Cerebellum (tissue), 4 donors: ENCODE measurements at places on chromosomes 11 and 22.
A peak's percentile ranks its signal among the peaks of the same experiment; 100 is the strongest.

- DNase-seq = no peak
Measured at GRCh38 chr11:102837156-102837555, 6.3 kb downstream of the MMP3 start.

GRCh38 chr11:13073119-13073981 is 64.2 kb downstream of the RASSF10 start:
- no peak for DNase-seq

- DNase-seq = no peak
Measured at GRCh38 chr11:45060707-45061106, 85.7 kb upstream of the PRDM11 start.

- no peak for DNase-seq
Measured at GRCh38 chr11:112160091-112160848, 3.6 kb downstream of the IL18 start.

- DNase-seq = no peak
Measured at GRCh38 chr11:32374261-32374711, 61.1 kb downstream of the WT1 start.

- no peak for DNase-seq
Measured at GRCh38 chr11:64482588-64482987, 108.4 kb upstream of the SLC22A12 start.

- no peak for DNase-seq
Measured at GRCh38 chr11:75482931-75483469, 42.7 kb downstream of the GDPD5 start.

DNA sequence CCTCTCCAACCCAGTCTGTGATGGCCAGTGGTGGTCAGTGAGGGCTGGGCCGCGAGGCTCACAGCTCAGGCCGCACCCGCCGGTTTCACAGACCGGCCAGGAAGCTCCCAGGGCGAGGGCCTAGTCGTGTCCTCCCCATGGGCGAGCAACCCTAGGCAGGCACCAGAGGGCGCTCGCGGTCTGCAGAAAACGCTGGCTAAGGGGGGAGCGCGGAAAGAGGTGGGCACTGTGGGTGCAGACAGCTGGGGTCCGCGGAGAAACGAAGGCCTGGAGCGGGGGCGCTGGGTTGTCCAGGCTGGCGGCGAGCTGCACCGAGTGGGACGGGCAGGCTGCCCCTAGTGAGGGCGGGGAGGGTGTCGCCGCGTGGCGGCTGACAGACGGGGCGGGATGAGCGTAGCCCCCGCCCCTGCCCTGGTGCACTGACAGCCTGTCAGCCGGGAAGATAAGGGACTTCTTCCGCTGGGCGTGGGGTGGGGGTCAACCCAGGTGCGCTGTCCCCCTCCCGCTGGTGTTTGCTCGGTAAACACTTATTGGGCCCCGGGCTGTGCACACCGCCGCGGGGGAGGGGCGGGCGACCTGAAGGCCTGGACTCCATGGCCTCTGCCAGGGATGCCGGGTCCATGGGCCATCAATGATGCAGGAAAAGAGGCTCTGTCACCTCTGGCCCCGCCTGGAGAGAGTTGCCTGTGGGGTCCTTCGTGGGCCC is 7.5 kb downstream of the GP1BB start:
- DNase-seq = peak; percentile 89

GRCh38 chr11:130171534-130171933 is 12.0 kb downstream of the ST14 start:
- DNase-seq = no peak

DNA sequence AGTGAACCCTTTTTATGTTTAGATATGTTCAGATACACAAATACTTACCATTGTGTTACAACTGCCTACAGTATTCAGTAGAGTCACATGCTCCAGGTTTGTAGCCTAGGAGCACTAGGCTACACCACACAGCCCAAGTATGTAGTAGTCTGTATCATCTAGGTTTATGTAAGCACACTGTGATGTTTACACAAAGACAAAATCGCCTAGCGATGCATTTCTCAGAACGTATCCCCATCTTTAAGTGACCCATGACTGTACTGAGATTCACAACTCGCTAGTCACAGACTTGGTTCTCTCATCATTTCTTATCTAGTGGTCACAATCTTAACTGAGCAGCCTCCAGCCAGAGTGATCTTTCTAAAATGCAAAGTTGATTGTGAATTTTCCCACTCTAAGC is 119.2 kb downstream of the RASSF10 start:
- DNase-seq = no peak

DNA sequence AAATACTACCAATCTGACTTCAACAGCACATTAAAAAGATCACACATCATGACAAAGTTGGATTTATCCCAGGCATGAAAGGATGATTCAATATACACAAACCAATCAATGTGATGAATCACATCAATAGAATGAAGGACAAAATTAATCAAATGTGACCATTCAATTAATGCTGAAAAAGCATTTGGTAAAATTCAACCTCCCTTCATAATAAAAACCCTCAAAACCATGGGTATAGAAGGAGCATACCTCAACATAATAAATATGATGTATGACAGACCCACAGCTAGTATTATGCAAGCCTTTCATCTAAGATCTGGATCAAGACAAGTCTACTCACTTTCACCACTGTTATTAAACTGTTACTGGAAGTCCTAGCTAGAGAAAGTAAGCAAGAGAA is 921.7 kb upstream of the RAG2 start:
- DNase-seq = no peak

- no peak for DNase-seq
Measured at GRCh38 chr11:36620246-36620645, 22.2 kb upstream of the RAG2 start.

DNA sequence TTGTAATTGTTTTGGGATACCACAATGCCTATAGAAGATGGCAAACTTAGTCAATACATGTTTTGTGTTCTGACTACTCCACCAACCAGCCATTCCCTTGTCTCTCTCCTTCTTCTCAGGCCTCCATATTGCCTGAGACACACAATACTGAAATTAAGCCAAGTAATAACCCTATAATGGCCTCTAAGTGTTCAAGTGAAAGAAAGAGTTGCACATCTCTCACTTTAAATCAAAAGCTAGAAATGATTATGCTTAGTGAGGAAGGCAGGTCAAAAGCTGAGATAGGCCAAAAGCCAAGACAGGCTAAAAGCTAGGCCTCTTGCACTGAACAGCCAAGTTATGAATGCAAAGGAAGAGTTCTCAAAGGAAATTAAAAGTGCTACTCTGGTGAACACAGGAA is 318.7 kb downstream of the TTC28 start:
- DNase-seq = no peak

DNA sequence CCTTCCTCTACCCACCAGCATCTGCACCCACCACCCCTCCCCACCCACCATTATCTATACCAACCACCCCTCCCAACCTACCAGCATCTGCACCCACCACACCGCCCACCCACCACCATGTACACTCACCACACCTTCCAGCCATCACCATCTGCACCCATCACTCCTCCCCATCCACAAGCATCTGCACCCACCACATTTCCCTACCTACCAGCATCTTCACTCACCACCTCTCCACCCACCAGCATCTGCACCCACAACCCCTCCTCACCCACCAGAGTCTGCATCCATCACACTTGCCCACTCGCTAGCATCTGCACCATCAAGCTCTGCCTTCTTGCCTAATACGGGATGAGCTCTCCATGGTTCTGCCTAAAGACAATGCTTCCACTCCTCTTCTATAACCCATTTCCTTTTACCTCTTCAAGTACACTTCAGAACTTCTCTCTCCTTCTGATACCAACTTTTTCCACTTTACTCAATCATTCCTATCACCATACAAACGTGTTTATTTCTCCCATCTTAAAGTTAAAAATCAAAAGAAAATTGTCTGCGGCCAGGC is 2.4 kb upstream of the FSHB start:
- DNase-seq = no peak

DNA sequence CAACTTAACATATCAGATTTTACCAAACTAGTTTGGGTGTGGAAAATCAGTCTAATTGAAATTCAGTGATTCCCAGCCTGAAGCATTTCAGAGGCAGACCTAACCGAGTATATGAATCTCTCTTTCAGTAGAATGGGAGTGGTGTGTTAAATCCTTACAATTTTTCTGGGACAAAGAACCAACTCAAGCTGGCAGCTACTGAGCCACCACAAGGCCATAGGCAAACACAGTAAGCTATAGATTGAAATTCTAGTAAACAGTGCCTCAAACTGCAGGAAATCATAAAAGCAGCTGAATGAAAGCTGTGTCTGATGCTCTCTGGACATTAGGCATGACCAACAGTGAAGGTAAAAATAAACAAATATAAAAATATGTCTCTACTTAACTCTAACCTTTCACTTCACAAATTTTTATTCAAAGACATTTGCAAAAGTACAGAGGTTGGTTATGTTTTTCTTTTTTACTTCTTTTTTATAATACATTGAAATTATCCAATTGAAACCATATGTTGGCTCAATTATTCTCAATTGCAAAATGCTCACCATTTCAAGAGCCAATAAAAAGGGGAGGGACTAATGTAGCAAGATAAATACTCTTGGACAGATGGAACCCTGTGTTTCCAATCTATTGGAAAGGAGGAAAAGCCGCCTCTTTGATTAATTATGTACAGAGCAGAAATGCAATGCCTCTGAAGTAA is 35.8 kb upstream of the FIBIN start:
- DNase-seq = no peak

DNA sequence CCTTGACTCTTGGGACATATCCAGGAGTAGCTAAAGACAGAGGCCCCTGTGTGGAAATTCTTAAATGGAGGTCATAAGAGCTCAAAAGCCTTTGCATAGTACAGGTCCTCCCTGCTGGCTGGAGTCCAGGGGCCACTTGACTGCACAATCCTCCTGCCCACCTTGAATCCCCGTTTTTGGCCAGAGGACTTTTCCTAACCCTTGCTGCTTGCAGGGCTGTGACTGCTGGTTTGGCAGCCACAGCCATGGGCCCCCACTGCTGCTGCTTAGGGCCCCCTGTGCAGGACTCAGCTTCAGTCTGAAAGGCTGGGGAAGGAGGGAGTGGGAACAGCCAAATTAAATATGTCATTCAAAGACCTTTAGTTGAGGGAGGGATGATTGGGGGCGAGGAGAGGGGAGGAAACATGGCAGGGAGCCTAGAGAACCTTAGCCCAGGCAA is 33.4 kb downstream of the ARHGAP1 start:
- no peak for DNase-seq
